ENCODE measurements at places on chromosomes 3 and 15.

GRCh38 chr3:11607816-11608215, 35.9 kb downstream of the VGLL4 start:
- no peak for DNase-seq

DNA sequence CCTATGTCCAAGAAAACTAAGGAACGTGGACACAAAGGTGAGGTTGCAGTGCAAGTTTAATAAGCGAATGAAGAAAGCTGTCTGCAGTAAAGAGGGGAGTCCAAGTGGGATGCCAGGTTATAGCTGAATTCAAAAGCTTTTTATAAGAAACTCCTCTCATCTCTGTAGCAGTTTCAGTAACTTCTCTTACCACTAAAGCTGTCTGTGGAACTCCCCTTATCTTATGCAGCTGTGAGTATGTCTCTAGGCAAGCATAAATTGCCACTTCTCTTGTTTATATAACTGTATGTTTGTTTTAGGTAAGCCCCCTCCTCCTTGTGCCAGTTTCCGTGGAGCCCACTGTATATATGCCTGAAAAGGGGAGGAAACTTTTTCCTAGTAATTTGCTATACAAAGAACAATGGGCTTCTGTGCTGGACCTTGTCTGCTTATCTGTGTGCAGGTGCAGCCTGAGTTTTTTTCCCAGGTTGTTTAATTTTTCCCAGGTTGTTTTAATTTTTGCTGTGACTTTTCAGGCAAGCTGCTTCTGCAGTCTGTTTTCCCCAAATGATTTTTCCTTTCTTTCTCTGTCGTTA, 875.1 kb upstream of the EPHA6 start:
- DNase-seq: no peak

DNA sequence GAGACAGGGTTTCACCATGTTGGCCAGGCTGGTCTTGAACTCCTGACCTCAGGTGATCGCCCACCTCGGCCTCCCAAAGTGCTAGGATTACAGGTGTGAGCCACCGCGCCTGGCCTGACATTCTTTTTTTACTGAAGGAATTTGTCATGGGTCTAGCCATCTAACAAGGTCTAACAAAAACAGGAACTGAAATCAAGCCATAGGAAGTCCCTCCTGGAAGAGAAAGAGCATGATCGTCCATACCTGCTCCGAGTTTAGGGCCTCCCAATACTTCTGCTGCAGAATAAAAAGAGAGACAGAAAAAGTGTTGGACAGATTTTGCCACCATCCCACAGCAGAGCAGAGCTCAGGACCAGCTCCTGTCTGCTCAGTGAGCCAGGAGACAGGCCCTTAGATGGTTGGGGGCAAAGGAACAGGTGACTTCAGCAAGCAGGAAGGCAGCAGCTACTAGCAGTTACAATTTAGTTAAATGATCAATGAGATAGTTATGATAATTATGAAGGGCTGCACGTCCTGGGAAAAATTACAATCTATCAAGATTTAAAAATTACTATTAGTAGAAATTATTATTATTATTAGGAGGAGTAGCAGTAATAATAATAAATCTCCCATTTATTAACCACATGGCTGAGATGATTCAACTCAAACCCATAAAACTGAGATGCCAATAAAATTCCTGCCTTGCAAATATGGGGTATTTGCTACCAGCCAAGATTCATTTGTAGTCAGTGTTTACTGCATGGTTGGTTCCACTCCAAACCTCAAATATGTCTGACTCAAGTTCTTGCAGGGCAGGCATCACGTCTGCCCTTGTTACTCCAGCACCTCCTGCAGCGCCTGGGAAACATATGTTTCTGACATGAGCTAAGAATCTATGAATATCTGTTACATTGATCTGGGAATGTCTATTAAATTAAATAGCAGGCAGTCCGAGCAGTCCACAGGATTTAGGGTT, 40.1 kb downstream of the TMEM44 start:
- no peak for DNase-seq

DNA sequence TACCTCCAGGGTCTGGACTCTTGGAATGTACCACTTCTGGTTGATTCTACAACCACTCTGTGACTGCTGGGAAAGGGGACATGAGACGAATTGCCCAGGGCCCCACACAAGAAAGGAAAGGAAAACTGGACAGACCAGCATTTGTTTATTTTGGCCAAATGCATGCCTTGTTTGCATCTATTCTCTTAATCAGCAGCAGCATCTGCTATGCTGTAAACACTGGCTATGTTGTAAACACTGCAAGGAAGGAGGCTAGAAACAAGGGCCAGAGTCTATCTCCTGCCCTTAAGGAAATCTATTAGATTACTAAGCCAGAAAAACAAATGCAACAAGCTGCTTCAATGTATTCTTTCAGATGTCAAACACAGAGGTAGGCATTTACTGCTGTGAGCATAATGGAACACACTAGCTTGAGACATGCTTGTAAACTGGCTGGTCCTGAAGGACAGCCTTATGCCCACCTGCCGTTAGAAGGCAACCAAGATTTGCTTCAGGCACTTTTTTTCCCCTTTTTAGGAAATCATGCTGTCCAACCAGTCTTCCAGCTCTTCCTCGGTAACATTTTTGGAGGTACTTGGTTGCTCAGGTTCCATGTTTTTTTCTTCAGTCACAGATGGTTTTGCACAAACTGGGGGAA, 102.1 kb upstream of the CHRM5 start:
- no peak for DNase-seq

GRCh38 chr3:182628531-182628930, 164.8 kb upstream of the ATP11B start:
- DNase-seq: no peak

DNA sequence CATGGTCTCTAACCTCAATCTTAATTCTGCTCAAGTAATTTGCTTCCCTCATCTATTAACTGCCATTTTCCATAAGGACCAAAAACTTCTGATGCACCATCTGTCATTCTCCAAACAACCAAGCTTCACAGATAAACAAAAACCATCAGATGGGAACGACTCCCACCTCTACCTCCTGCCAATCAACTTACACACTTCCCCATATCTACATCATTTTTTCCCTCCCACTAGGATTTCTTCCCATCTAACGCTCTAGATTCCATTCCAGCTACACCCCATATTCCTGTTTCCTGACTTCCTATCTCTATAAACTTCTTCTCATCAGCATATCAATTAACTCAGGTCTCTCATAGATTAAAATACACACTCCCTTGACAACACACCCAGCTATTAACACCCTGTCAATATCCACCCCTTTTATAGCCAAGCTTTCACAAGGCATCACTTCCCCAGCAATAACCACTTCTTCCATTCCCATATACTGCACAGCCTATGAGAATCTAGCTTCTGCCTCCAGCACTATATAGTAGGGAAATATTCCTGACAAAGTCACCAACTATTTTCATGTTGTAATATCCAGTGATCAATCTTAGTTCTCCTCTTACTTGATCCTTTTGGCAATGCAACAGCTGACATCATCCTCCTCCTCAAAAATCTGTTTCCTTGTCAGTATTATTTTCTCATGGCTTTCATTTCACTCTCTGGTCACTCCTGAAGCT, 39.2 kb downstream of the SNX4 start:
- no peak for DNase-seq

- no peak for DNase-seq
Measured at GRCh38 chr3:142614059-142614626, 17.9 kb downstream of the PLS1 start.

- no peak for DNase-seq
Measured at GRCh38 chr15:30036036-30036703, 46.6 kb upstream of the GOLGA8J start.

DNA sequence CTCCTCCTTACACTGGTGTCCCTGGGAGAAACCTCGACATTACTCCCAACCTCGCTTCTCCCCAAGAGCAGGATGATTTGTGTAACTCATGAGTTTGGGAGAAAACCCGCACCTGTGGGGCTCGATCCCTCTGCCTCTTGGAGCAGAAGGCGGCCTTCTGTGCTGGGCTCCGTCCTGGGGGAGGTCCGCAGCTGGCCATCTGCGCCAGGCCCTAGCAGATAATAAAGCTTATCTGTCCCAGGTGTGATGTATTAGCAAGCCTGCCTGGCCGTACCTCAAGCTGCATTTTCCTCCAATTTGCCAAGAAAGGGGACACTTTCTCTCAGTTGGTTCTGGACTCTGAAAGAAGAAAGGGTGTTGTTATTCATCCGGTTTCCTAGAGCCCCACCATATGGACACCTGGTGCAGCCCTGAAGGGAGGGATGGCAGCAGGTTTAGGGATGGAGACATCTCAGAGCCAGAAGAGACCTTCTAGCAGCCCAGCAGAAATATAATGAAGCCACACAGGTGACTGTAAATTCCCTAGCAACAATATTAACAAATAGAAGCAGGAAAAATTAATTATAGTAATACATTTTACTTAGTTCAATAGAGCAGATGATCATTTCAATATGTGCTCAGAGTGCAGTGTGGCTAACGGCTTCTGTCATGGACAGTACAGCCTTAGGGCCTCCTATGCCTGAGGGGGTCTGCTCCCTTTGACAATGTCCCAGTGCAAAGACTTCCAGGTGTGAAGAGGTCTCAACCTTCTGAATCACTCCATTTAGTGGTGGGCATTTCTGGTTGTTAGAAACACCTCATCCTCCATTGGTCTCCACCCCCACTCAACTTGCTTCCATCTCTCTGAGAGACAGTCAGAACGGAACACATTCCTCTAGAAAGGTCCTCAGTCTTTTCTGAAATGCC, 94.8 kb downstream of the CPN2 start:
- DNase-seq: no peak

DNA sequence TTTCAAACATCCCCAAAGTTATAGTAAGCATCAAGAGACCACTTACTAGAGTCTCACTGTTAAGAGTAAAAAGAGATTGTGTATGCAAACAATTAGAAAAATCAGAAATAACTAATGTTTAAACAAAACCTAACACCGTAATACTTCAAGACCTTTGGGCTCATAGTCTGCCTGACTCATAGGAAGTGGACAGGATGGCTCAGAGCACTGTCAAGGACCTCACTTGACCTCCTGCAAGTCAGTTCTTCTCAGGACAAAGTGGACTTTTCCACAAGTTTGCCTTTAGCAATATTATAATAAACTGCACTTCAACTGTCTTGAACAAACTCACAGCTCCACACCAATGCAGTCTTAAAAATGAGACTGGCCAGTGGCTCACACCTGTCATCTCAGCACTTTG, 34.8 kb downstream of the IL12A start:
- DNase-seq: no peak

DNA sequence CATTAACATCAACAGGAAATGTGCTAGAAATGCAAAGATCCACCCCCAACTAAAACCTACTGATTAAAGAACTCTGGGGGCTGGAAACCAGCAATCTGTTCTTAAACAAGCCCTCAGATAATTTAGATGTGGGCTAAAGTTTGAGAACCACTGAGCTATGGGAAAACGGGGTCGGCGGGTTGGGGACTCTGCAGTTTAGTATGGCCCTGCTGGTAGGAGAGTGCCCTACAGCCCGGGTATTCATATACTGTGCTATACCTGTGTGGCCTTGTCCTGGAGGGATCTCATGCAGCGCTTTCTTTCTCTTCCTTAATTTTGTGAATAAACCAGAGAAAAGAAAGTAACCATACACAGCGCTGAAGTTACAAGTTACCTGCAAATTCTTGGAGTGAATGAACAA, 189.7 kb upstream of the GBE1 start:
- DNase-seq: no peak

DNA sequence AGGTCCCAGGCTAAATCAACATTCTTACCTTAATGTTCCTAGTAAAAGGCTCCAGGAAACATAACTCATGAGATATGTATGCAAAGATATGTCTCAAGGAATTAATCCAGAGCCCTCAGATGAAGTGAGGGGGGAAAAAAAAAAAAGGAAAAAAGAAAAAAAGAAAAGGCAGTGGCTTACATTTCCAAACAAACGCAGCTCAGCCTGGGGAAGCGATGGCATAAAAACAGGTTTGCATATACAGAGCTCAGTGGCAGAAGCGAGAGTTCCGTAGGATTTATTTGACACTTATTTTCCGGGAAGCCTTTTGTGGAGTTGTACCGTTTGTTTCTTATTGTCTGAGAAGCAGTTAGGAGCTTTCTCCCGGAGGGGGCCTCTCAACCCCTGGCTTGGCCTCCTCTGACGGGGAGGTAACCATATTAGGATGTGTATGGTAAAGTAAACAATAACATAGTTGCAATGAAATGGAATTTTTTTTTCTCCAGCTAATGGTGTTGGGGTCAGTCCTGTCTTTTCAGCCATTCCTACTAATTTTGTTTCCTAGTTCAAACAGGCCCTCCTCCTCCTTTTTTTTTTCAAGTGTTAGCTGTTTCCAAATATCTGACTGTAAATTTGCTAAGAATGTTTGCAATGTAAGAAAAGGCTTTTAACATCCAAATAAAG, 338.6 kb downstream of the FOXP1 start:
- DNase-seq: no peak

GRCh38 chr15:82858932-82859331, 49.5 kb downstream of the WHAMM start:
- DNase-seq: no peak

DNA sequence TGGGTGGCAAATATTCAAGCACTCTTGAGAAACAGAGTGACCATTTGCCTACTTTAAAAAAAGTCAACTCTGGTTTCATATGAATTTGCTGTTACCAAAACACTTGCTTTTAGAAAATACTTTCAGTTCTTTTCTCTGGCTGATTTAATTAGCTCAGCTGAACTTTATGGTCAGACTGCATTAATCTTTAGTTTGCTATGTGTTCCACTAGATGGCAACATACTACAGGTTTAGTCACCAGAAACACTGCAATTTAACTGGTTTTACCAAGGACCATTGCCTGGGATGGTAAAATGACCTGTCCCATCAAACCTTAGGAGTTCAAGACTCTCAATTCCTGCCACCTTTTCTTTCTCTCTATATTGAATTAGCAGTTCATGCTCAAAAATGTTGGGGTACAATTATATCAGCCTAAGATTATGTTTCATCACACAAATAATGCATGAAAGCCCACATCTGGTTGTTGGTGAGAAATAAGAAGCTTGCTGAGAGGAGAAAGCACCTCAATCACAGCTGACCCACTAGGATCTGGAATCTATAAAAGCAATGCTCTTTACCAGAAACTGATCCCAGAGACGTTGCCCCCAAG, 14.2 kb downstream of the EIF4E3 start:
- no peak for DNase-seq

DNA sequence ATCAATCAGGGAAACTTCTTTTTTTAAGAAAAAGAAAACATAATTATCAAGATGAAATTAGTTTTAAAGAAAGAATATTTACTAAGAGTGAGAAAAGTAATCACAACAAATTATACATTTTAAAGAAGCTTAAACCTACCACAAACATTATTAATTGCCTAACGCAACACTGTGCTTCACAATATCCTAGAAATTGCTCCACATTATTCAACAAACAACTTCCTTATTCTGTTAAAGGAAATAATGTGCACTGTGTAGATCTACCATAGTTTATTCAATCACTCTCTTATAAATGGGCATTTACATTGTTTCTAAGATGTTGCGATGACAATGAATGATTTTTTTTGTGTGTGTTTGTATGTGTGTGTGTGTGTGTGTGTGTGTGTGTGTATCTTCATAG, 525.9 kb upstream of the KCNMB2 start:
- no peak for DNase-seq

- DNase-seq: no peak
Measured at GRCh38 chr15:35695003-35695402, 149.0 kb upstream of the DPH6 start.

GRCh38 chr3:127273206-127273605, 14.6 kb downstream of the PRR20G start:
- no peak for DNase-seq
